ENCODE measurements at places on chromosomes 2 and 18.

- no peak for DNase-seq
Observed at GRCh38 chr18:48352051-48352755, 57.0 kb downstream of the ZBTB7C start.

DNA sequence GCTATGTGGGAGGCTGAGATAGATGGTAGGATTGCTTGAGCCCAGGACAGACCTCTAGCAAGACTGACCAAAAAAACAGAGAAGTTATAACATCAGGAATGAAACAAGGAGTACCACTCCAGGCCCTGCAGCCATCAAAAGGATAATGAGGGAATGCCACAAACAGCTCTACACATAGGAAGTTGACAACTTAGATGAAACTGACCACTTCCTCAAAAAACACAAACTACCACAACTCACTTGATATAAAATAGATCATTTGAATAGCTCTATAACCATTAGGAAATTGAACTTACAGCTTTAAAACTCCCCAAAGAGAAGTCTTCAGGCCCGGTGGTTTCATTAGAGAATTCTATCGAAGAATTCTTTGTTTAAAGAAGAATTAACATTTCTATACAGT is 12.9 kb upstream of the ESPNL start:
- DNase-seq, result no peak

- DNase-seq, result no peak
Observed at GRCh38 chr2:99607454-99607853, 117.6 kb upstream of the REV1 start.

DNA sequence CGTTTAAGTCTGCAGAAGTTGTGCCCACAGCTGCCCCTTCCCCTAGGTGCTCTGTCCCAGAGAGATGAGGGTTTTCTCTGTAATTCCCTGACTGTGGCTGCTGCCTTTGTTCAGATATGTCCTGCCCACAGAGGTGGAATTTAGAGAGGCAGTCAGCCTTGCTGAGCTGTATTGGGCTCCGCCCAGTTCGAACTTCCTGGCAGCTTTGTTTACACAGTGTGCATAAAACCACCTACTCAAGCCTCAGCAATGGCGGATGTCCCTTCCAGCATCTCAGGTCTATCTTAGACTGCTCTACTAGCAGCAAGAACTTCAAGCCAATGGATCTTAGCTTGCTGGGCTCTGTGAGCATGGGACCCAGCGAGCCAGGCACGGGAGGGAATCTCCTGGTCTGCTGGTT is 48.1 kb downstream of the LHCGR start:
- no peak for DNase-seq

- DNase-seq, result no peak
Observed at GRCh38 chr2:20282916-20283592, 58.1 kb upstream of the SDC1 start.

- no peak for DNase-seq
Observed at GRCh38 chr18:54250846-54251261, 18.5 kb upstream of the POLI start.

DNA sequence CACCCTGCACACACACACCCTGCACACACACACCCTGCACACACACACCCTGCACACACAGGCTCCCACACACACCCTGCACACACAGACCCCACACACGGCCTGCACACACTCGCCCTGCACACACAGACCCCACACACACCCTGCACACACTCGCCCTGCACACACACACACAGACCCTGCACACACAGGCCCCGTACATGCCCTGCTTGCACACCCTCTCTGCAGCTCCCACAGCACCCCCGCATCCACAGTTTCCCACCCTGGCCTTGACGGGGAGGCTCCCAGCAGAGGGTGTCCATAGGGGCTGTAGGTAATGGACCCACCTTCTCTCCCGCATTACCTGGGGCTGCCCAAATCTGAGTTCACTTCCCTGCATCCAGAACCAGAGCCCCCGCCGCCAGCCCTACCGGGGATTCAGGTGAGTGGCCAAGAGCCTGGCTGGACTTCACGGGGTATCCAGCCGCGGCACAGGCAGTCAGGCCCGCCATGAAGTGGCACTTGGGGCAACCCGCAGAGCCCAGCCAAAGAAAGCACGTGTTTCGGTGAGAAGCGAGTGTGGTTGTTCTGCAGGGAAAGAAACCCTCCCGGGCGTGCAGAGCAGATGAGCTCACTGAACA is 88.6 kb upstream of the GPC1 start:
- DNase-seq, result no peak

GRCh38 chr2:158755310-158756087 is 39.6 kb upstream of the DAPL1 start:
- DNase-seq, result no peak

DNA sequence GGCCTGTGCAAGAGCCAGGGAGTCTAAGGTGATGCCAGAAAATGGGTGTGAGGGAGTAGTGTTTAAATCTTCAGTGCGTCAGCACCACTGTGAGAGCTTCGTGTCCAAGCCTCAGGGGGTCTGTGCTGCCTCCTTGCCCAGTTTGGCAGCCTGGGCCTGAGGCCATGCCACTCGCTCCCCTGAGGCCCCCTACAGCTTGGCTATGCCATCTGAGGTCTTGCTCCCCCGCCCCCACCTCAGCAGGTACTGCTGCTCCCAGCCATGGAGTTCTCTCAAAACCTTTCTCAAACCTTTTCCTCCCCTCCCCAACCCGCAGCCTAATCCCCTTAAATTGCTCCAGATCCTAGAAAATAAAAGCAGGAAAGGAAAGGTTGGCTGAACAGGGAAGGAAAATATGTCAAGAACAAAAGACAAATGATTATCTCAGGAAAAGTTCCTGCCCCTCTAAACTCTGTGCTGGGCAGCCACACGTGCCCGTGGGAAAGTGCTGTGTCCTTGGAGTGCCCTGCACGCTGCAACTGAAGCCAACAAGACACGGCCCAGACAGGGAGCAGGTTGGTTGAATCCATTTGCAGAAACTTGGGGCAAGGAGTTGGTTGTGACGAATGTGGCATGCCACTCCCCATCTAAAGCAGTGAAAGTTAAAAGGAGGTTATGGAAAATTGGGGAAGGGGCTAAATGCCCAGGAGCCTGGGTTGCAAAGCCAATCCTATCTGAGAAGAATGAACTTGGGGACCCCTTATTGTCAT is 61.2 kb downstream of the ATOH8 start:
- no peak for DNase-seq

- no peak for DNase-seq
Observed at GRCh38 chr2:179417436-179417949, 152.9 kb upstream of the SESTD1 start.

DNA sequence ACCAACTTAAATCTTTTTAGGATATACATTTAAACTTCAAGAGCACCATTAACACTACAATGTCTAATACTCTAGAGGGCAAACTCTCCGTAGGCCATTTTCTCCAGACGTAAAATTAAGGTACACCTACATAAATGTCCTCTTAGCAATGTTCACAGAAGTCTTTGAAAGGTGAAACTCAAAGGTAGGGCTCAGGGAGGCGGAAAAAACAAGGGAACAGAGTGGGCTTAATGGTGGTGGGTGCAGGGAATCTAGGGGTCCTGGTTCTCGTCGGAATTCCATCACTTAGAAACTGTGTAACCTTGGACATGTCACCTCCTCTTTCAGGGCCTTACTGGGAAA is 668 bp downstream of the NFU1 start:
- DNase-seq, result no peak

DNA sequence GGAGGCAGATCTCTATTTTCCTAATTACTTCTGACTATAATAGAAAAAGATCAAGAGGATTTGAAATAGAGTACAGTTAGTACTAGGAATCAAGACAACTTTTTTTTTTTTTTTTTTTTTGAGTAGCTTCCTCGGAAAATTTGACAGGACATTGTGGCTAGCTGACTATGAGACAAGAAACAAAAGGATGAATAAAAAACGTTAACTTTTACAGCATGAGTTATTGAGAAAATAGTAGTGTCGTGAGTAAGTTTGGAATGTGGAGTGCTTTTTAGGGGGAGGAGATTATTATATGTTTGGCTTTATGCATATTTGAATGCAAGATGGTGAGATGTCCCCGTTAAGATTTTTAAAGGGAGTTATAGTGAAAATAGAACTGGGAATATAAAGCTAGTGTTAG is 27.7 kb upstream of the CPS1 start:
- DNase-seq, result no peak

- no peak for DNase-seq
Observed at GRCh38 chr2:177830881-177831386, 241.6 kb downstream of the PDE11A start.

GRCh38 chr2:10882568-10882967 is 29.2 kb upstream of the KCNF1 start:
- DNase-seq, result no peak

DNA sequence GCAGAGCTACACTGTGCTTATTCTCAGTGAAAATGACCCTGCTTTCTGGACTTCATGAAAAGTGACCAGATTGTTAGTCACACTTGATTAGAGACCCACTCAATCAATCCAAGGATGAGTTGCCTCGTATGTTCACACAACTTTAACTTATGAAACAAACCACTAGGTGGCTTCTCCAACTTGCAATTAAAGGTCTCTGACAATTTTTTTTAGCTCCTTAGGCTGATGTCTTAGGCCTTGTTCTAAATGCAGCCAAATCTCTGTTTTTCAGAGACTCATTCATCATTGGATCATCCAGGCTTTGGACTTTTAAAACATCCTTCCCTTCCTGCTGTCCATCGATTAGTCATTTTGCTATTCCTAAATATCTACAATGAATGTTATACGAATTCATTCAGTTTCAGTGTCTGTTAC is 63.4 kb downstream of the MREG start:
- peak; percentile 33 for DNase-seq

- no peak for DNase-seq
Observed at GRCh38 chr18:63975628-63976027, 5.7 kb downstream of the SERPINB8 start.

DNA sequence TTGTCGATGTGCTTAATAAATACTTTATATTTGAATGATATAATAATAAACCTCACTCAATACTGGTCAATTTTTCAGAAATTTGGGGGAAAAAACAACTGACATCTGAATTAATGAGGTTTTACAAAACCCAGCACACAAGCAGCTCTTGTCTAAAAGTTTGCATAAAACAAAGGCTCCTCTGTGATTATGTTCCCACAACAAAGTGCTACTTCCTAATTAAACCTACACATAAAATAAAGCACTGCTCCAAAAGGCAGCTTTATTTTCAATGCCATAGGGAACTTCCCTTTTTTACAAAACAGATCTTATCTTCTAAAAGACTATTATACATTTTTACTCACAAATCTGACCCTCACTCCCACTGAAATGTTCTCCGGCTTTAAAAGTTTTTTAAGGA is 47.1 kb downstream of the LAMA1 start:
- DNase-seq, result no peak

- DNase-seq, result no peak
Observed at GRCh38 chr18:37985126-37985525, 419.5 kb upstream of the CELF4 start.

DNA sequence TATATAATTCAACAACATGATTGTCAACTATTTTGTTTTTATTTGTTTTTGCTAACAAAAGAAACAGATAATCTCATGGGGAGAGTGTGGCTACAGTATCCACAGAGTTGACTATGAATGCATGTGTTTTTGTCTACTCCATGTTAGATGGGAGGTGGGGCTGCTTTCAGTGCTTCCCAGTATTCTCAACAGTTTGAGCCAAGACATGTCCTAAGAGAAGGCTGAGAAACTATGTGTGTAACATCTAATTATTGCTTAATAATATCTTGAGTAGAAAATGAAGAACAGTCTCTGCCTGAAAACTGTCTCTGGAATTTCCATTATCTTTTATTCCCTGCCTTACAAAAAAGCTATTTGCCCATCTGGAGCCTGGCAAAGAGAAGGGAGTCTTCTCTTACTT is 178.8 kb upstream of the MMADHC start:
- DNase-seq, result no peak

- no peak for DNase-seq
Observed at GRCh38 chr2:147718831-147719230, 126.0 kb upstream of the ACVR2A start.

GRCh38 chr18:30277676-30278075 is 764.9 kb downstream of the DSC3 start:
- DNase-seq, result no peak

Data from CD4-positive, alpha-beta T cell treated with Interleukin-15 for 4 hours (primary cell).